ENCODE measurements at places on chromosomes 2 and 18.

- no peak for DNase-seq
These were observed 97.8 kb downstream of the TMEM18 start for GRCh38 chr2:579351-579886.

DNA sequence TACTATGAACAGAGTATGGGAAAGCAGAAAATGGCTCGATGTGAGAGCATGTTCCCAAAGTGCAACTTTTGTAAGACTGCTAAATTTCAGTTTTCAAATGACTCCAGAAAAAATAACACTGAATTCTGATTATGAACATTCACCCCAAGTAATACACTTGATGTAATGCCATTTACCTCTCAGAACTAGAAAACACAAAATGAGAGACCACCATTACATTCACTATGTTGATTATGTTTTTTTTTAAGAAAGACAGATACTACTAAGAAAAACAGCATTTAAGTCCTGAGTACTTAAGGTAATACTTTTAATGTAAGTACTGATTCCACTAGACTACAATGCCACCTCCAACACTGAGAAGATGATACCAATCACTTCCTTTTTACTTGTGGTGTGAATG is 38.5 kb downstream of the SFT2D3 start:
- DNase-seq, result no peak

DNA sequence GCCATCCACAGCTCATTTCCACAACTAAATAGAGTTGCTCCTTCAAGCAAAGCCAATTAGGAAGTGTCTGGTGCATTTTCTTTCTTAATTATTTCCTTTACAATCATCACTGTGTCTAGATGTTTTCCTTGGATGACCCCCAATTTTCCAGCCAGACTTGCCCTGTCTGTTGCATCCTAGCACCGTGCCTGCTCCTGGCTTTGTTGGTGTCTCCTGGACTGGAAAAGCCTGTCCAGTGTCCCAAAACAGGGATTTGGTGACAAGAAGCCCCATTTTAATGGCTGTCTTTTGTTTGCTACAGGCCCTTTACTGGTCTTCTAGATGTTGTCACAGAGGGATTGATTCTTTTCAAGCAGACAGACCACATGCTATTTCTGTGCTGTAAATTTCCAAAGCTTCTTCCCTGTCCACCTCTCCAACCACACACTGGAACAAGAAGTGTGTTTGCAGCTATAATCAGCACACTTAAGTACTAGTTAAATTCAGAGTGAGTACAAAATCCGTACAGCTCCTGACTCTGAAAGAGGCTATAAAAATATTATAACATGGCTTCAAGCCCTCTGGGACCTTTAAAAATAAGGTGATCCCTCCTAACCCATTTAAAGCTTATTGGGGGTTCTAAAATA is 38.4 kb downstream of the RNF144A start:
- DNase-seq, result no peak

GRCh38 chr2:192236136-192236535 is 41.4 kb upstream of the TMEFF2 start:
- no peak for DNase-seq

GRCh38 chr2:23695214-23695889 is 231.6 kb downstream of the ATAD2B start:
- no peak for DNase-seq

- DNase-seq, result no peak
These were observed 46.8 kb upstream of the ANKRD62 start for GRCh38 chr18:12046751-12047335.

GRCh38 chr2:158120664-158121641 is 19.3 kb downstream of the UPP2 start:
- DNase-seq, result no peak

DNA sequence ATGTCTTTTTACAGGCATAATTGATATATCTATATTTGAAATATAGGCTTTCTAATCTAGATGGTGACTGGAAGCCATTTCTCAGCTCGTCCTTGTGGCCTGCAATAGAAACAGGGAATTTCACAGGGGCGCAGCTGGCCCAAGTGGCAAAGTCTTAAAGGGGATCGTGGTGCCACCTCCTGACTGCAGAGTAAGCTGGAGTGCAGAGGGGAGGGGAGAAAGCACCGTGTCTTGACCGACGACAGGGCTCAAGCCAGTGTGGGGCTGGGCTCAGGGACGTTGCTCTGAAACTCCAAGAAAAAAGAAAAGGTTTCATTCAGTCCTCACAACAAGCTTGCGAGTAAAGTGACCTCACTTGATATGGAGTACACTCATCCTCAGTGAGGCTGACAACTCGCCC is 255.1 kb downstream of the DCDC2C start:
- DNase-seq, result no peak

- DNase-seq, result no peak
These were observed 68.6 kb downstream of the TGOLN2 start for GRCh38 chr2:85259101-85259590.

DNA sequence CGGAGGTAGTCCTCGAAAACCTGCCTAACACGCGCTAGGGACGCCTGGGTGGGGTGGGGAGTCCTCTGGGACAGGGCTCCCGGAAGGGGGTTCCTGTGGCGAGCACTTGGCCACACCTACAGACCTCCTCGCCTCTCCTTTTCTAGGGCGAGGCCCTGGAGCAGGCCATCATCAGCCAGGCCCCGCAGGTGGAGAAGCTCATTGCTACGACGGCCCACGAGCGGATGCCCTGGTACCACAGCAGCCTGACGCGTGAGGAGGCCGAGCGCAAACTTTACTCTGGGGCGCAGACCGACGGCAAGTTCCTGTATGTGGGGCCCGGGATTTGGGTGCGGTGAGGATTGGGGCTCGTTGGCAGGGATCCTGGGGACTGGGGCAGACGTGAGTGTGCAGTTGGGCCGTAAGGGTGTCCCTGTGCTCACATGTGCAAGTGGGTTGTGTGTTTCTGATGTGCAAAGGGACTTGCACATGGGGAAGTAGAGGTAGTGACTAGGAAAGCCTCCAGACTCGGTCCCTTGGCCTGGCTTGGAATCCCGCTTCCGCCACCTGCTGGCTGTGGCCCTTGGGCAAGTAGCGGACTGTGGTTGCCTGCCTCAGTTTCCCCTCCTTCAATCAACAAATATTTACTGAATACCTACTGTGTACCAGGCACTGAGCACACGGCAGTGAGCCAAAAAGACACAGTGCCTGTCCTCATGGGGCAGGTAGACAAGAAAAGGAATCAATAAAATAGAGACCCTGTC is 11.7 kb downstream of the ZAP70 start:
- no peak for DNase-seq

DNA sequence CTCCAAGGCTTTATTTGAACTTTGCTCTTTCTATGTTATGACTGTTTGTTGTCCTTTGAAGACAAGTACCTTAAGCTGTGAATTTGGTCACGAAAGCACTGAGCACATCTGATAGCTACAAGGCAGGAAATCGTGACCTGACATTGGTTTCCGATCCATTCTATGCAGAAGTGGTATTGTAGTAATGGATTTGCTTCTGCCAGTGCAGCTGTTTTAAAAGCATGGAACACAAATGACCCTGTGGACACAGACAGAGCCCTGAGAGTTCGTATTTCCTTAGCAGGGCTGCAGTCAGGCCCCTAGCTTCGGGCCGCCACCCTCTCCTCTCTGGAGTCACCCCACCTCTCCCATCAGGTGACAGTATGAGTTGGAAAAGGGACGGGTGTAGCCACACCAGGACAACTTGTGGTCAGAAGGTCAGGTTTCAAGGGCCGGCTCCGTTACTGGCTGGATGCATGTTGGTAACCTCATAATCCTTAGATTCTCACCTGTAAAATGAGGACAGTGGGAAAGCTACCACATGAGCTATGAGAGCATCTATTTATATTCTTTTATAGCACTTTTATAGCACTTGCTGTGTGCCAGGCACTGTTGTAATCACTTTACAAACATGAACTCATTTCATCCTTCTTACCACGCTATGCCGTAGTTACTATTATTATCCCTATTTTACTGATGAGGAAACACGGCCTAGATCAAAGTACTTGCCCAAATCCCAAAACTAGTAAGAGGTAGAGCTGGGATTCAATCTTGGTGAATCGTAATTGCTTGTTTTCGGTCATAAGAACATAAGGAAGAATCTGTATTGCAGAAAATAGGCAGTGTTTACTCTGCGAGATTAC is 70.2 kb downstream of the SPATS2L start:
- no peak for DNase-seq

DNA sequence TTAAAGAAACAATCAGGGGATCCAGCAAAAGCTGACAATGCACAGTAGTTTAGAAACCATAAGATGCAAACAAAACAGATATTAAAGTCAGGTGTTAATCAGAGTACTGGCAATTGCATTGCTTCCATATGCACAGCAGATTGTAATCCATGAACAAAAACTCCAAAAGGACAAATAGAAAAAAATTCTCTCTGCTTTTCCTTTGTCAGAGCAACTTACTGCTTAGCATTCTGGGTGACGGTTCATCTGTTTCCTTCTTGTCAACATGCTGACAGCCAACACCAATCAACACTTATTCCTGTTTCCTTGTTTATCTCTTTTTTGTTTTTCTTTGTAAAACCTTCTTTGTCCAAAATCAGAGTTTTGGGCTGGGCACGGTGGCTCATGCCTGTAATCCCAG is 473.1 kb downstream of the XIRP2 start:
- no peak for DNase-seq

DNA sequence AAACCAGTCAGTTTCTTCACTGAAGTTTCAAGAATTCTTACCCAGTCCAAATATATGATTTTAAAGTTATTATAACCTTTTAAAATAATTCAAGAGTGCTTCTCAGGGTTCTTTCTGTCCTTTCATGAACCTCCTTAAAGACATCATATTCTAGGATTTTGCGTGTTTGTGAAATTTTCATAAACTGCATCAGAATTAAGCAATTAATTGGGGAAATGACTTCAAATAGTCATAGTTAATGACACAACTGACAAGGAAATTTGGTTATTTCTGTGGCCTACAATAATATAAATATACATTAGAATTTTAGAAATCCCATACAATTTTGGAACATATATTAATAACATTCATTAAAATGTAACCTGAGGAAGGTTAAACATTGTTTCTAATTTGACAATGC is 10.5 kb downstream of the CYP27A1 start:
- DNase-seq, result no peak

DNA sequence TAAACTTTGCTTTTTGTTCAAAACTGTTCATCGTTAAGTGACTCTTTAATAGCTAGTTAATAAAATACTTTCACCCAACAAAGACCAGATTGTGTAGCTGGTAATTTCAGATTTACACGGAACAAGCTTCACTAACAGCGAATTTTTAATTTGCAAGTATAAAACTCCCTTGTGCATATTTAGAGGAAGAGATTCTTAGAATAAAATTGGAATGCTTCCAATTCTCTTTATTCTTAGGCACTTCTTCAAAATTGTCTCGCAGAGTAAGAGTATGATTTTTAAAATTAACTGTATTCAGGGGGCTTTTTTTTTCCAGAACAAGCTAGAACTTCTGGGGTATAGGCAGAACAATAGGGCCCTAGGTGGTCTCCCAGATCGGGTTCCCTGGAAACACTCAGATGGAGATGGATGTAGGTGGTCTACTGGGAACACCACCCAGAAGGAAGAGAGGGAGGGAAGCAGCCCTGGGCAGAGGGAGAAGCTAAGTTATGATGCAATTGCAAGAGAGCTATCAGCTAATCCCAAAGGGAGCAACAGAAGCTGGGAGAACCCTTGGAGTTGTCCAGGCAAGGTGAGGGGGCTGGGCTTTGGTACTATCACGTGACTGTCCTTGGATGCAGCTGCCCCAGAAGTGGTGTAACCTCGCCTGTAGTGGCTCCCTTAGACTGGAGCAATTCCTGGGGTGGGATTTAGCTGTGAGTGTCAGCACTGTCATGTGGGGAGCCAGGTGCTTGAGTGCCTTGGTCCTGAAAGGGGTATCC is 151.7 kb upstream of the ASB18 start:
- no peak for DNase-seq

DNA sequence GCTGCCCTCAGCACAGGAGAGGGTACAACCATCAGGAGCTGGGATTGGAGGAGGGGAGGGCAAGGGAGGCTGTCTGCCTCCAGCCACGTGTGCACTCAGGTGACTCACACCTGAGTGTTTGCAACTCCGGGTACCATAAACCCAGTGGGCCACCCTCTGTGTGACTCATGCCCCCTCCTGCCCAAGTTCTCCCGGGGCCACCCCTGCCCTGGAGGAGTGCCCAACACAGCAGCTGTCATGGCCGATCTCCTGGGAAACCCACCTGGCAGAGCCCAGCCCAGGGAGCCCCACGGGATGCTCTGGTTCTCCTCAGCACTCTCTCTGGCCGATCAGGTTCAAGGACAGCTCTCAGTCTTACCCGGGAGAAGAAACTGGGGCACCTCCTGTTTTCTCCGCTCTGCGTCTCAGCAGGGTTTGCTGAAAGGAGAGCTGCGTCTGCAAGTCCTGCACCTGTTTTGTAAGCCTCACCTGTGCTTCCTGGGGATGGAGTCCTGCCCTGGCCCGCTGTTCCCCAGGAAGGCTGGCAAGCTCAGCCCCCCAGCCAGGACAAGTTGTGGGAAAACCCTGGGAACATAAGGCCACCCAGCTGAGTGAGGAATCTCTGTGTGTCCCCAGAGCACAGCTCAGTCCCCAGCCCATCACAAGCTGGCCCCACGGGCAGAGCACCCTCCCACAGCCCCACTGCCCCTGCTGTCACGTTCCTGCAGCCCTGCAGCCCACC is 44.0 kb upstream of the UBE2F start:
- DNase-seq, result no peak
